Lower lobe of right lung (tissue), 2 donors: ENCODE measurements at places on chromosomes 13 and 19. TPM values are rescaled to one million over a fixed set of nuclear protein-coding genes. Genes with fewer than 3 reads are reported as not detected.

- H3K27me3 ChIP-seq: peaks cover 5% of the 10 kb centered on the region
- no peaks in the 10 kb centered on the region for H3K36me3 ChIP-seq
- no peak overlapping the region for H3K27ac ChIP-seq
- H3K4me3 ChIP-seq: no peak overlapping the region
- no peak for DNase-seq
Measured at GRCh38 chr19:51489113-51489512, 10.8 kb downstream of the CEACAM18 start.

DNA sequence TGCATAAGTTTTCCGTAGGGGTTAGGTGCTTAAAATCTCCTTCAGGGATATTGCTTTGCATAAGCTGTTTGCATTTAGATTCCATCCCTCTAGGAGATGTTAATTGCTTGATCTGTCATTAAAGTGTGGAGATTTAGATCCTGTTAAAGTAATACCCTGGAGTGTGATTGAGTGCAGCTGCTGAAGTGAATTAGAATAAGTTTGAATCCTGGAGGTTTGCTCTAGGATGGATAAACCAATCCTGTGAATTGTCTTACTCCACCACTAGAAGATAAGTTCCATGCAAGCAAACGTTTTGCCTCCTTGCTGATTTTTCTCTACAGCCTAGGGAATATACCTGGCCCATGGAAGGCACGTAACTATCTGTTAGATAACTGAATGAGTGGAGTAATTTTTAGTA is 1487.2 kb upstream of the PRR20A start:
- no peaks in the 10 kb centered on the region for H3K4me1 ChIP-seq
- H3K4me3 ChIP-seq: no peak overlapping the region
- H3K27me3 ChIP-seq: no peaks in the 10 kb centered on the region
- no peaks in the 10 kb centered on the region for H3K36me3 ChIP-seq
- no peak for DNase-seq
- no peak overlapping the region for H3K27ac ChIP-seq

GRCh38 chr19:12015015-12015752 is 20.3 kb downstream of the ZNF433 start:
- no peaks in the 10 kb centered on the region for H3K27me3 ChIP-seq
- H3K4me1 ChIP-seq: no peaks in the 10 kb centered on the region
- H3K4me3 ChIP-seq: no peak overlapping the region
- H3K27ac ChIP-seq: no peak overlapping the region
- peaks cover 38% of the 10 kb centered on the region for H3K36me3 ChIP-seq

- H3K36me3 ChIP-seq: no peaks in the 10 kb centered on the region
- no peak overlapping the region for H3K4me3 ChIP-seq
- no peaks in the 10 kb centered on the region for H3K27me3 ChIP-seq
- peaks cover 8% of the 10 kb centered on the region for H3K4me1 ChIP-seq
- no peak for DNase-seq
- no peak overlapping the region for H3K27ac ChIP-seq
Measured at GRCh38 chr13:23561261-23561660, 9.0 kb upstream of the TNFRSF19 start.

DNA sequence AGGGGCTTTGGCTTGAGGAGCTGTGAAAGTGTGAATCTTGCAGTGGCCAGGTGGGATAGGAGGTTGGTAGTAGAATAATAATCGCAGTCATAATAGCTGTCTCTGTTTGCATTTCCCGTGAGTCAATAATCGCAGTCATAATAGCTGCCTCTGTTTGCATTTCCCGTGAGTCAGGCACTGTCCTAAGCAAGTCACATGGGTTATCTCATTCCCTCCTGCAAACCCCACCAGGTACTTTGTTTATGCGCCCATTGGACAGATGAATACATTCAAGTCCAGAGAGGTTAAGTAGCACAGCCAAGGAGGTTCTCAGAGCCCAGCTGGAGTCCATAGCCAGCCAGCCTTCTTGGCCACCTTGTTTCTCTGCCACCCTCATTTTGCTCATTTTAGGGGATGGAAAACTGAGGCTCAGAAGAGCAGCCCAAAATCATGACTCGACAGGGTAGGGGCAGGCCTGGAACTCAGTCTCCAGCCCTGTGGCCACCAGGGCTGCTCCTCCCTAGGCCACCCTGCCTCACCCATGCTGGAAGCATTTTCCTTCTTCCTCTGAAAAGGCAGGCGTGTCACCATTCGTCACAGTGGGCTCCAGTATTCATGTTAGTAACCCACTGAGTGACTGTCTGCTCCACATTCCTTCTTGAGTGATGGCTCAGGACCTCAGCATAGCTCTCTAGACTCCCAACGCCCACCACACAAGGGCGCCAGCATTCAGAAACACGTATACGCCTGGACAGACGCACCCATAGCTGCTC is 206.2 kb downstream of the URI1 start:
- no peaks in the 10 kb centered on the region for H3K4me1 ChIP-seq
- H3K27me3 ChIP-seq: peaks cover 5% of the 10 kb centered on the region
- no peak overlapping the region for H3K4me3 ChIP-seq
- H3K27ac ChIP-seq: no peak overlapping the region

GRCh38 chr13:43377973-43378372 is 354.6 kb downstream of the DNAJC15 start:
- peaks cover 4% of the 10 kb centered on the region for H3K4me1 ChIP-seq
- no peaks in the 10 kb centered on the region for H3K36me3 ChIP-seq
- no peak for DNase-seq
- H3K27me3 ChIP-seq: no peaks in the 10 kb centered on the region
- H3K4me3 ChIP-seq: no peak overlapping the region

DNA sequence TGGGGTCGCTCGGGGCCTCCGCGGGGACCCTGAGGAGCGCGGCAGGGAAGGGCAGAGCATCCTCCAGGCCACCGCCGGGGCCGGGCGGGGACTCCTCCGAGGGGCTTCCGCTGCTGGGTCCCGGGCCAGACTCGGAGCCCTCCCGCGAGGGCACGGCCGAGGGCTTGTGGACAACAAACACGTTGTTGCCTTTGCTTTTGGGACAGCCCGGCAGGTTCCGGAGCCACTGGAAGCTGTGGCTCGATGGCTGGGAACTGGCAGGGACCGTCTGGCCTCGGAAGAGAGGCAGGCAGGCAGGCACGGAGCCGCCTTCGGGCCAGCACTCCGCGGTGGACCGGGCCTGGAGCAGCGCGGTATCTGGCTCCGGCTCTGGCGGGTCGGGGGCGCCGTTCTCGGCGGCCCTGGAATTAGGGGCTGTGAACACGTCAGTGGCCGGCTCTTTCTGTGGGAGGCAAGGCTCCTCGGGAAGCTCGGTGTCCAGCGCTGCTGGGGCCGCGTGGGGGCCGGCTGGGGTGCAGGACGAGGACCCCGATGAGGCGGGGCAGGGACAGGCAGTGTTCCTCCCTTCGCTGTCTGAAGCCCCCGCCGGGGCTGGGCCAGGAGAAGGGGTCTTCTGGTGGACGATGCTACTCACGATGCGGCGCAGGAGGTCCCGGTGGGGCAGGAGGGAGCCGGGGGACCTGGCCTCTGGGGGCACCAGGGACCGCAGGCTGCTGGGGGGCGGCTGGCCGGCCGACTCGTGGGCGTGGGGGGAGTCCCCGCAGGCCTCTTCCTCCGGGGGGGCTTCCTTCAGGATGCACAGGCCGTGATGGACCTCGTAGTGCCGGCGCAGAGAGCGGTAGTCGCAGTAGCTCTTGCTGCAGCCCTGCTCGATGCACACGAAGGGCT is 27.6 kb downstream of the ZNF541 start:
- no peak overlapping the region for H3K27ac ChIP-seq
- H3K4me1 ChIP-seq: peaks cover 10% of the 10 kb centered on the region
- H3K27me3 ChIP-seq: peaks cover 29% of the 10 kb centered on the region
- H3K36me3 ChIP-seq: no peaks in the 10 kb centered on the region
- H3K4me3 ChIP-seq: peak overlapping the region; percentile 28
- DNase-seq: no peak

Gene SLC6A16
- total RNA-seq: 4.9 TPM

Gene OR4F17
- total RNA-seq: not detected
